Stimulated activated CD8-positive, alpha-beta memory T cell treated with anti-CD3 and anti-CD28 coated beads, Interleukin-7, amount 100 ng/mL, for 4 hours (primary cell): ENCODE measurements at places on chromosomes 12 and 14.

- DNase-seq = no peak
Measured at GRCh38 chr14:33493266-33493665, 457.6 kb downstream of the EGLN3 start.

- no peak for DNase-seq
Measured at GRCh38 chr12:108879615-108880254, at the start of gene DAO. DAO (plus strand) TSS chr12:108880092; CDS start chr12:108885007, 4,915 bp downstream.

DNA sequence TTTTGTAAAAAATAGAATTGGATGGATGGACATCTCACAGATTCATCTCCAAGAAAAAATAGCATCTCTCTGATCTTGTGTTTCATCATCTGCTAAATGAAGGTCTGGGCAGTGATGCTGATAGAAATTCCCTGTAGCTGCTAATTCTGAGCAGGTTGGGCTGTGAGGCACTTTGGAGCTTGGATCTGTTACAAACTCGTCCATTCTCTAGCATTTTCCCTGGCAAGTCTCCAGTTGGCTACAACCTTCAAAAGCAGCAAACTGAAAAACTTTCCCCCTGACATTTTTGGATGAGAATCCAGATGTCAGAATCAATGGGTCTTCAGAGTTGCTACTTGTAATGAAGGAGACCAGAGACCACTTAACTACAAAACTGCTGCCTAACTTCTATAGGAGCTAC is 72.7 kb downstream of the TPH2 start:
- DNase-seq = no peak

- DNase-seq = no peak
Measured at GRCh38 chr12:62750941-62751809, 183.8 kb downstream of the PPM1H start.

DNA sequence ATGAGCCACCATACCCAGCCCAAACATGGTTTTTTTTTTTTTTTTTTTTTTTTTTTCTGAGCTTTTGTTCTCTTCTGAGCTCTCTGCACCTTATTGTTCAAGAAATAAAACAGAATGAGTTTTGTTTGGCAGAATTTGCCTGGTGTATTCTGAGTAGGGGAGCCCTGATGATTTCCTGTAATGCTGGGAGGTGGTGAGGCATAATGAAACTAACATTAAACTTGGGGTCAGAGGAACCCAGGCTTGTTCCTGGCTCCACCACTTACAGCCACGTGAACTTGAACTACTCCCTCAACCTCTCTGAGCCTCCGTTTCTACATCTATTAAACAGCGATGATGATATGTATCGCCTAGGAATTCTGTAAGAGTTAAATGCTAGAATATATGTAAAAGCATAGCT is 276.3 kb upstream of the CRY1 start:
- peak; percentile 26 for DNase-seq

DNA sequence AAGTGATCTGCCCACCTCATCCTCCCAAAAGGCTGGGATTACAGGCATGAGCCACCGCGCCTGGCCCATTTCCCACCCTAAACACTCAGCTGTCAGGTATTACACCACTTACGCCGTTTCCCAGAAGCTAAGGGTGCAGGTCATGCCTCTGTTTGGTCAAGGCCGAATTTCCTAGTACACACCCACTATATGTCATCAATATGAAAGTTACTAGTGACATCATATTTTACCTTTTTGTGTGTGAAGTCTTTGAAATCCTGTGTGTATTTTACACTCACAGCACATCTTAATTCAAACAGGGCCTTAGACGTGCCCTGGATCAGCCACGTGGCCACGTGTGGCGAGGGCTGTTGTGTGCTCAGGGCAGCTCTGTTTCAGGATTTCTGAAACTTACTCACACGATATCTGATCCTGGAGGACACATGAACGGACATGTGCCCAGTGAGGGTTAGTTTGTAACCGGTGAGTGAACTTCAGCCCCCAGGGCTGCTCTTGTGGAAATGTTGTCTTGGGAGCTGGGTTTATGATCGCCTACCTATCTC is 51.8 kb downstream of the GLT1D1 start:
- DNase-seq = no peak

DNA sequence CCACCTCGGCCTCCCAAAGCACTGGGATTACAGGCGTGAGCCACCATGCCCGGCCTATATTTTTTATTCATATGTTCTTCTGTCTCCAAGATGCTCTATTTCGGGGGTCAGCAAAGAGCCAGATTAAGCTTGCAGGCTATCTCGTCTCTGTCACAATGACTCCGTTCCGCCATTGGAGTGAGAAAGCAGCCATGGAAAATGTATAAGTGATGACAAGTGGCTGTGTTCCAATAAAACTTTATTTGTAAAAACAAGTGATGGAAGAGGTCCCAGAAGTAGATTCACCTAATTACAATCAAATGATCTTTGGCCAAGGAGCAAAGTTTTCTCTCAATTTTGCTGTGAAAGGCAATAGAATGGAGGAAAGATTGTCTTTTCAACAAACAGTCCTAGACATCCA is 342.6 kb downstream of the MED13L start:
- no peak for DNase-seq

- no peak for DNase-seq
Measured at GRCh38 chr12:103470664-103471063, 25.1 kb downstream of the C12orf42 start.

GRCh38 chr14:71388862-71389261 is 481.6 kb downstream of the PCNX1 start:
- DNase-seq = no peak

DNA sequence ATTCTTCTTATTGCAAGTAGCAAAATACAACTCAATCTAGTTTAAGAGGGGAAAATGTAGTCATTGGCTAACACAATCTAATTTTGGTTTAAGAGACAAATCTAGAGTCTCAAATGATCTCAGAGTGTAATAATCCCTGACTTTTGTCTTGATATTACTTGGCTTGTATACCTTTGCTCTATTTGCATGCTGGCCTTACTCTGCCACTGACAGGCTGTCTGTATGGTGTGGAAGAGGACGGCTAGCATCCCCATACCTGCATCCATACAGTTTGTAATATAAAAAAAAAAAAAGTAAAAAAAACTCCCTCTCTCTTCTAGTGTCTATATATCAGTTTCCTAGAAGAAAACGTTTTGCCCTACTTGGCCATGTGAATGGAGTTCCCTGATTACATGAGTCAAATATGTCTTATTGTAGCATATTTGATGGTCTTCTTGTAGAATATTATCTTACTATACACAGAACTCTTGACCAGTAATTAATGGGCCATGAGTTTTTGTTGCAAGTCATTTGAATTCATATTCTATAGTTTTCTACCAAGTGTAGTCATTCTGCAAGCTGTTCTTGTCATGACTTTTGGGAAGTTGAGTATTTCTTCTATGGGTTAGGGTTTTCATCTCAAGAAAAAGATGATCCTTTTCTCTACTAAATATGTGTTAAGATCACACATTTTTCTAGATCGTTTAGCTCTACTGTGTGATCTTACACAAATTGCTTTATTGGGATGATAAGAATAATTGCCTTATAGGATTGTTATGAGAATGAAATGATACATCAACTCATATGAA is 8.2 kb downstream of the HIF1A start:
- no peak for DNase-seq

DNA sequence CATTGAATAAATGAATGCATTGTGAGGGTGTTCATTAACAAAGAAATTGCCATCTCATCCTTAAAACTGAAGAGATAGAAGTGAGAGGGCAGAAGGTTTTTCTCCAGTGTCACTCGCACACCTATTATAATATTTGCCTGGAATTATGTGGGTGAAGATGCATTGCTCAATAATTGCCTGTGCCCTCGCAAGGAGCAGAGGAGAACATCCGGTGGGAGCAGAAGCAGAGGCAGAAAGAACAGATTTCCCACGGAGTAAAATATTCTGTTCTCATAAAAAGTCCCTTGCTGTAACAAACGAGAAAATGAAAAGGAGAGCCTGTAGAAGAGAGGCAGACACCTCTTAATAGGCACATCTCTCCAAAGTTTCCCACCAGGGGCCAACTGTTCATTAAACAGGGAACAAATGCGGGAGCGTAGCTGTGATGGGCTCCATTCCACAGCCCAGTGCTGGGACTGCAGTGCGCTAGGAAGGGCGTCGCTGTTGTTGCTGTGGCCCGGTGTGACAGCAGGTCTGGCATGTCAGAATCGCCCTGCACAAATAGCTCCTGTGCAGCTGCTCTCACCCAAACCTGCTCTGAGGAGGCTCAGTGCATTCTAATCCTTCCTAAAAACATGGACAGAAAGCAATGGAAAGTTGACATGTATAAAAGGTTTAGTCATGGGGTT is 359.8 kb downstream of the APAF1 start:
- no peak for DNase-seq

DNA sequence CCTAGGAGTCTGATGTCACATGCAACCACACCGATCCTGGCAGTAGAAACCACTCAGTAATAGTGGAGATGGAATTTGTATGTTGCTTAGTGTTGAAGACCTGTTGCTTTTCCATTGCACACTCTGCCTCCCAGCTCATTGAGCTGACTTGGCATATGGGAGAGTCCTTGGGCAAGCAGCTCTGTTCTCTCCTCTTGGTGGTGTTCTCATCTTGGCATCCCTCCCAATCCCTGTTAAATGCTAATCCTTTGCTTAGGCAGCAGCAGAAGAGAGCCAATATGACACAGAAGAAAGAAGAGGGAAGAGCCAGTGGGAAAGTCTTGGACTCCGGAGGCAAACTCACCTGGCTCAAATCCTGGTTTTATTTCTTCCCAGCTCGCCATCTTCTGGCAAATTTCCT is 178.0 kb upstream of the CAND1 start:
- DNase-seq = no peak

DNA sequence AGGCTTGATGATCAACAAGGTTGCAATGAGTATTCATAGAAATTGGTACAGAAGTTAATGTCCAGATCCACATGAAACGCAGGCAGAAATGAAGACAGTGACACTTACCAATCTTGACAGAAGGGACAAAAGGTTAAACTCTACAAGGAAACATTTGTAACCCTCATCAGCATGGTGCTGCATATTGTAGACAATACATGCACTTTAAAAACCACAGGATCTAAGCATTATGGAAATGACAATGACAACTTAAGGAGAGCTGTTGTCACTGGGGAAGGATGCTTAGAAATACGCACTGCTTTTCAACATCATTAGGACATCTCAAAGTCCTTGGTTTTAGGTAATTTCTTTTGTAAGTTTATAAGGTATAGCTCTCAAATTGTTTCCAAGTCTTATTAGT is 130.6 kb downstream of the ATP23 start:
- DNase-seq = no peak

DNA sequence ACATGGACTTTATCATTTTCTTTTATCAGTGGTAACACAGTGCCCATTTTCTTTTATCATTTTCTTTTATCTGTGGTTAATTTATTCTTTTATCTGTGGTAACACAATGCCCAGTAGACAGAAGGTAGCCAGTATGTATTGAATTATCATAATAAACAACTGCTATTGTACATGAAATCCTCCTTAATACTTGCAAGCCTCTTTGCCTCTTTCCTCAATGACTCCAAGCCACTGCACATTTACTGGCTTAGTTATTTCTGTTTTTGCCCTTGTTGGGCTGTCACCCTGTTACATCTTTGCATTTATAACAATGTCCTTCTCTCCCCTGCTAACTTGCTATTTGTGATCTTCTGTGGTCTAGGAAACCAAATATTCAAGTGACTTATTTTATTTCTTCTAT is 345.0 kb downstream of the ATP23 start:
- no peak for DNase-seq

DNA sequence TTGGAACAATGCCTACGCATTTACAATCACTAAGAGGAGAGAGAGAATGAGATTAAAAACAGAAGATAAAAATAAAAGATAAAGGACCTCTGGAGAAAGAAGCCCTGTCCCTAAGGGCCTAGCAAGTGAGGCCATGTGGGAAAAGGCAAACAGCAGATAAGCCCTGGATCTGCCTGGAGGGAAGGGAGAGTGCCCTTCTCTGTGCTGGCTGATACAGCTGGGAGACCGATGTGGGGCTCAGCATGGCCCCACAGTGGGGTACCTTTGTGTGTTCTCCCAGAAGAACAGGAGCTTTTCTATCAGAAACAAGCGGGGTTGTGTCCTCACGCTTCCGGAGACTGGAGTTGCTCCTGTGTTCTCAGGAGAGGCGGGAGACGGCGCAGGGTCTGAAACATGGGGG is 59.9 kb downstream of the TMCC3 start:
- DNase-seq = no peak

DNA sequence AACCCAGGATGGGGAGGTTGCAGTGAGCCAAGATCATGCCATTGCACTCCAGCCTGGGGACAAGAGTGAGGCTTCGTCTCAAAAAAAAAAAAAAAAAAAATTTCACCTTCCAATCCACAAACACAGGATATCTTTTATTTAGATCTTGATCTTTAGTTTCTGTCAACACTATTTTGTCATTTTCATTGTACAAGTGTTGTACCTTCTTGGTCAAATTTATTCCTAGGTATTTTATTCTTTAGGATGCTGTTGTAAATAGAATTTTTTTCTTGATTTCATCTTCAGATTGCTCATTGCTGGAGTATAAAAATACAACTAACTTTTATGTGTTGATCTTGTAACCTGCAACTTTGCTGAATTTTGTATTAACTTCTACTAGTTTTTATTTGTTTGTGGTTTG is 60.8 kb downstream of the ARHGAP5 start:
- DNase-seq = no peak

- DNase-seq = no peak
Measured at GRCh38 chr14:83764656-83765599, 1765.0 kb upstream of the FLRT2 start.

DNA sequence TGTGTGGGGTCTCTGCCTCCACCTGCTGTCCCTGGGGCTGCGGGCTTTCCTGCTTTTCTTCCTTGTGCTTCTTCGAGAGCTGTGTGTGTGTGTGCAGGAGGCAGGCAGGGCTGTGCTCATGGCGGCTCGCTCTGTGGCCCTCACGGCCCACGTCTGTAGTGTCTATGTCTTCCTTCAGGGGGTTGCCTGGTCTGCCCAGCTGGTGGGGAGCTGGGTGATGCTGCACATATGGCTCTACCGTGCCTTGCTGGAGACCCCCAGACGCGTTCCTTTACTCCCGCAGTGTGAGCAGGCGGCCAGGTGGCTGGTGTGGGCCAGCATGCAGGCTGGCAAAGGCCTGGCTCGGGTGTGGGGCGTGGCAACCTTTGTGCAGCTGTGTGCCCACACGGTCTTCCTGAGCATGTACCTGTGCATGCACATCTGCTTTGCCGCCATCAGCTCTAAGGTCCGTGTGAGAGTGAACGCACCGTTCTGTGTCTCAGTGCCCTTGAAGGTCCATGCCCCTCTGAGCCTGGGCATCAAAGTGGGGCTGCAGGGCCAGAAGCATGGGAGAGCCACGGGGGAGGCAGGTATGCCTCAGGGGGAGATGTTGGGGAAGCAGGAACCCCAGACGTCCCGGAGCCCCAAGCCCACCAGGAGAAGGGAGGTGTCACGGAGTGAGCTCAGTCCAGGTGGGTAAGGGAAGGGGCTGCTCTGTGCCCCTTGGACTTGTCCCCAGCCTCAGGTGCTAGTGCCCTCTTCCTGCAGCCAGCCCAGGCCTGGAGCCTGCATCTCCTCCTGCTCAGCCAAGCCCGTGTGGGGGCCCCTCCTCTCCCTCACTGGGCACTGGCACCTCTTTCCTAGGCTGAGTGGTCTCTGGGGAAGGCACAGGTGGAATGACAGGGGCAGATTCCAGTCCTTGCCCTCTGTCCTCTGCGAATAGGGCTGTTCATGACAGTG is 26.4 kb downstream of the CLSTN3 start:
- no peak for DNase-seq
